A375 (cell line): ENCODE measurements at places on chromosomes 2 and 18. TPM values are rescaled to one million over a fixed set of nuclear protein-coding genes. Genes with fewer than 3 reads are reported as not detected.

TLX2 gene
- total RNA-seq = 1.8 and 2.8 TPM in 2 replicates

TXNDC2 gene
- total RNA-seq = 0.08 TPM in 1 of 2 replicates, not detected in the other

SP5 gene
- not detected in 2 replicates for total RNA-seq

CRYGA gene
- not detected in 2 replicates for total RNA-seq

CYP26B1 gene
- total RNA-seq = 1.6 and 2.3 TPM in 2 replicates

WDR43 gene
- 106 and 151 TPM in 2 replicates for total RNA-seq

WBP1 gene
- 72.6 and 93.6 TPM in 2 replicates for total RNA-seq

SDC1 gene
- total RNA-seq = 31.4 and 35.3 TPM in 2 replicates

WNT10A gene
- not detected in 2 replicates for total RNA-seq

CNGA3 gene
- not detected in 2 replicates for total RNA-seq

UGT1A5 gene
- not detected in 2 replicates for total RNA-seq

C18orf54 gene
- total RNA-seq = 3.9 and 4.0 TPM in 2 replicates

MYO7B gene
- total RNA-seq = 0.79 and 0.80 TPM in 2 replicates

MAP3K19 gene
- not detected in 2 replicates for total RNA-seq

TUBB8B gene
- total RNA-seq = not detected in 2 replicates

OLA1 gene
- total RNA-seq = 99.5 and 121 TPM in 2 replicates

TOGARAM2 gene
- total RNA-seq = 0.08 TPM in 1 of 2 replicates, not detected in the other

REG3A gene
- not detected in 2 replicates for total RNA-seq

CD8B gene
- not detected in 2 replicates for total RNA-seq

NLRC4 gene
- total RNA-seq = not detected in 2 replicates

HOXD12 gene
- 0.60 TPM in 1 of 2 replicates, not detected in the other for total RNA-seq

MALL gene
- total RNA-seq = 0.57 TPM in 1 of 2 replicates, not detected in the other

DSG1 gene
- total RNA-seq = not detected in 2 replicates

ABCB11 gene
- total RNA-seq = not detected in 2 replicates

ARHGEF33 gene
- not detected in 2 replicates for total RNA-seq

ARL4C gene
- 9.2 and 10.6 TPM in 2 replicates for total RNA-seq

TGFA gene
- total RNA-seq = 193 and 202 TPM in 2 replicates

CTIF gene
- 7.5 and 13.0 TPM in 2 replicates for total RNA-seq

FOXD4L1 gene
- total RNA-seq = 0.08 and 0.19 TPM in 2 replicates

LHCGR gene
- total RNA-seq = not detected in 2 replicates

CRIM1 gene
- total RNA-seq = 109 and 129 TPM in 2 replicates

IL1RN gene
- total RNA-seq = not detected in 2 replicates

SH2D6 gene
- total RNA-seq = 0.24 and 0.60 TPM in 2 replicates

CXCR1 gene
- not detected in 2 replicates for total RNA-seq

KLHL14 gene
- 0.03 TPM in 1 of 2 replicates, not detected in the other for total RNA-seq
